Activated naive CD4-positive, alpha-beta T cell (primary cell): ENCODE measurements at places on chromosomes 2 and 18.

- no peak for DNase-seq
These were observed 282.4 kb upstream of the SLC14A2 start for GRCh38 chr18:45332871-45333270.

DNA sequence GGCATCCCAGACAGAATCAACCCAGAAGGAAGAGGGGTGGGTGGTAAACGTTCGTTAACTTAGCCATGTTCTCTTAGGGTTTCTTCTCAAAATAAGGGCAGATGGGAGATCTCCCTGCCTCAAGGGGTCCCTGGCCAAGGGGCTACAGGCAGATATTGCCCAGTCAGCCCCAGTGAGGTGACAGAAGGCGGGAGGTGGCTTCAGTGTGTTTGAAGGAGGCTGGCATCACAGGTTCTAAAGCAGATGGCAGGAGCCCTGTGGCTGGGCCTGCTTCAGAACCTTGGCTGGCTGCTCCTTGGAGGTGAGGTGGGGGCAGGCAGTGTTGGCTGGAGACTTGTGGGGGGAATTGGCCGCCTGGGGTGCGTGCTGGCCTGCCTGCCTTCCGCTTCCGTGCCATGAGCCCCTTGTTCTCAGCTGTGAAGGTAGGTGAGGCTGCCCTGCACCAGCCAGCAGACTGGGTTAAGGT is 23.5 kb downstream of the HPCAL1 start:
- no peak for DNase-seq

GRCh38 chr2:125667630-125668029 is 988.3 kb upstream of the GYPC start:
- no peak for DNase-seq

GRCh38 chr2:65786007-65786717 is 353.8 kb upstream of the SPRED2 start:
- DNase-seq, result no peak

- no peak for DNase-seq
These were observed 261.2 kb downstream of the LOXHD1 start for GRCh38 chr18:46395795-46396194.

- no peak for DNase-seq
These were observed 97.7 kb downstream of the CAPN13 start for GRCh38 chr2:30709516-30709915.

DNA sequence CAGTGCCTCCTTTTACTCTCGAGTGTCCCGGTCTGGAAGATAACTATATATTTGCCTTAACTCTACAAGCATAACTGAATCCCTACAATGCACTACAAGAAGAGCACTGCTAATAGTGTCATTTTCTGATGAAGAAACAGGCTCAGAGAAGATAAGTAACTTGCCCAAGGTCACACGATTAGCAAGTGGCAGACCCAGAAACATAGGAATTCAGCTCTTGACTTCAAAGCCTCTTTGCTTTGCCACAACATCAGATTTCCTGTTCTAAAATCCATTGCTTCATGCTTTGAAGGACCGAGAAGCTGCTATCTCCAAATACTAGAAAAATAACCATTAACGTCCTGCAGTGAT is 65.6 kb downstream of the HS1BP3 start:
- DNase-seq, result no peak

GRCh38 chr2:15832030-15832709 is 108.2 kb upstream of the MYCN start:
- DNase-seq, result no peak

DNA sequence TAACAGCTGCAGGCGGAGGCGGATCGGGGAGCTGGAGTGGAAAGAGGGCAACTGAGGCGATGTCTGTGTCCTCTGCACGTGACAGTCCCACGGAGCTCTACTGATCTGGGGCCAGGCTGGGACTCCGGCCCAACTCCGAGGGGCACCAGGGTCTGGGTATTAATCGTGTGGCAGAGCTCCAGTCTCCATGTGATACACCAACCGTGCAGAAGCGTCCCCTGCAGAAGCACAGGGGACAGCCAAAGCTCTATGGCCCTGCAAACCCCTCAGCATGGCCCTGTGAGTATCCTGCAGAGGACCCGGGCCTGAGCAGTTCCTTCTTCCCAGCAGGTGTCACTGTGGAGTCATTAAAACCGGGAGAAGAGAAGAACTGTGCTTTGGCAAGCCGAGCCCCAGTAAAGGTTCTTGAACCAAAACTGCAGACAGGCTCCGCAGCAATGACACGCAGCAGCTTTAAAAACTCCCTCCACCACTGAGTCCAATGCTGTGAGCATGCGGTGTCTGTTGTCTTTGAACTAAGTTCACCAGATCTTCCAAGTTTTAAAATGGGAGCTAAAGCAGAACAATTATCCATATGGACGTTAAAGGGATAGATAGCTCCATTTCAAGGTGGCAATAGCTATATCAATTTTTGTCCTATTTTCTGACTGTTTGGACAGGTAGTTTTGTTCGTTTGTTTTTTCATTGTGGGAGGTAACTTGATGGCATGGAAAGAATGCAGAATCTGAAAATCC is 79.4 kb downstream of the TMEM182 start:
- no peak for DNase-seq

DNA sequence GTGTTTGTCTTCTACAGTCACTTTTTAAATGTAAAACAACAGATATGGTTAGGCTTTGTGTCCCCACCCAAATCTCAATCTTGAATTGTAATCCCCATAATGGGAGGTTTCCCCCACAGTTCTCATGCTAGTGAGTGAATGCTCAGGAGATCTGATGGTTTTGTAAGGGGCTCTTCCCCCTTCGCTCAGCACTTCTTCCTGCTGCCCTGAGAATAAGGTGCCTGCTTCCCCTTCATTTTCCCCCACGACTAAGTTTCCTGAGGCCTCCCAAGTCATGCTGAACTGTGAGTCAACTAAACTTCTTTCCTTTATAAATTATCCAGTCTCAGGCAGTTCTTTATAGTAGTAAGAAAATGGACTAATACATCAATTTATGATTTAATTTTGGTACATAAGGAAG is 118.0 kb upstream of the SNTG2 start:
- no peak for DNase-seq

- DNase-seq, result no peak
These were observed 91.7 kb downstream of the DCC start for GRCh38 chr18:52431683-52432082.

GRCh38 chr2:133265432-133265949 is 302.8 kb downstream of the NCKAP5 start:
- DNase-seq, result no peak

DNA sequence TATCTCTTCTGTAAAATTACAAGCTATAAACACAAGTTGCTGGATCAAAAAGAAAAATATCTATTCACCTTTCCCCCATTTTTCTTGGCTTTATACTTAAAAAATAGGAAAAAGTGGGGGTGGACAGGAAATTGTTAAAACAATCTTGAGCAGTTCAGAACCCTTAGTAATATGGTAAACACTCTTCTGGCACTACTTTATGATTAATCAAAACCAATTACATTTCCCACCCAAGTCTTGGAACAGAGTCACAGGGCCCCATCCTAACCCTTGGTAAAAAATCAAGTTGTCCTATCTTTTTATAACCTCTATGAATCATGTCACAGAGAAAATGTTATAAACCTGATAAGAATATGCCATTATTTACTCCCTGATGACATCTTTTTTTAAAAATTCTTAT is 328.2 kb upstream of the LYPD1 start:
- DNase-seq, result no peak

DNA sequence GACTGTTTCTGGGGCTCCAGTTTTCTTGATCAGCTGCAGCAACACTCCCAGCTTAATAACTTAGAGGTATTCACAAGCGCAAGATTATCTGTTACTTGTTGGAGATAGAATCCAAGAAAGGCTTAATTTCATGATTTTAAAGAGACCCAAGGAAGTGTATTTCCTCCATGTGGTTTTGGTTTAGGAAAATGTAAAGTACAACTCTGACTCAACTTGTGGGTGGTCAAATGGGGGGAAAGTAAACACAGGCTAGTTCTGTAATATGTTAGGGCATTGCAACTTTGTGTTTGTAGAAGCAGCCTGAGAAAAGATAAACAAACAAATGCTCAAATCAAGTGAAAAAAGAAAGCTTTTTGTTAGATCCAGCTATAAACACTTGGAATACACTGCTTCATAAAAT is 90.1 kb upstream of the COL3A1 start:
- DNase-seq, result no peak

DNA sequence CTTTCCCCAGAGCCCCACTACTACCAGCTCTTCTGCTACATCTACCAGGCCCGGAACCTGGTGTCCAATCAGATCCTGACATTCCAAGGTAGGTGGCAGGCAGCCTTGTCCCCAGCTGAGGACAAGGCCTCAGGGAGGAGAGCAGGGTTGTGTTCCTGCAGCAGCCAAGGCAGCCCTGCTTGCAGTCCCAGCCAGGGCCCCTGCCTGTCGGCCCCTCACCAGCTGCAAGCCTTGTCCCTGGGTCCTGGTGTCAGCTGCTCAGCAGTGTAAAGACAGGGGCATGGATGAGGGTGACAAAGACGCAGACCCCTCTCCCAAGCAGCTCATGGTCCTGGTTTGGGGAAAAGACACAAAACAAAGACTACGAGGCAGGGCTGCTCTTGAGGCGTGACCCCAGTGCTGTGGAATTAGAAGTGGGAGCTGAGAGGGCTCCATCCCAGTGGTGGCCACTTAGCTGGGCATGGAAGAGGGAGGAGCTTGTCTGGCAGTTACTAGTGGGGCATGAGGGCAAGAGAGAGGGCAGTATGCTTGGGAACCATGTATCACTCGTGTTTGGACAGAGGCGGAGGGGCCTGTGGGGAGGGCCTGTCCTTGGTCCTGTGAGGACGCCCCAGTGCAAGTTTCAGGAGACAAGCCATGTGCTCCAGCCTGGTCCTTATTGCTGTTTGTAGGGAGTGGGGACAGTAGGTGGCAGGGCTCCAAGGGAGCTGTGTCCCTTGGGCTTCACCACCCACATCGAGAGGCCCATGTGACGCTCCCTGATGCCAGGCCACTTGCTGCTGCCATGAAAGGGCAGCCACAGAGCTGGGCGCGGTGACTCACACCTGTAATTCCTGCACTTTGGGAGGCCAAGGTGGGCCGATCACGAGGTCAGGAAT is 47.5 kb downstream of the LMAN2L start:
- no peak for DNase-seq

- DNase-seq, result no peak
These were observed 24.4 kb upstream of the ONECUT2 start for GRCh38 chr18:57410749-57411148.

- no peak for DNase-seq
These were observed 100.6 kb downstream of the CDK15 start for GRCh38 chr2:201906777-201907562.

DNA sequence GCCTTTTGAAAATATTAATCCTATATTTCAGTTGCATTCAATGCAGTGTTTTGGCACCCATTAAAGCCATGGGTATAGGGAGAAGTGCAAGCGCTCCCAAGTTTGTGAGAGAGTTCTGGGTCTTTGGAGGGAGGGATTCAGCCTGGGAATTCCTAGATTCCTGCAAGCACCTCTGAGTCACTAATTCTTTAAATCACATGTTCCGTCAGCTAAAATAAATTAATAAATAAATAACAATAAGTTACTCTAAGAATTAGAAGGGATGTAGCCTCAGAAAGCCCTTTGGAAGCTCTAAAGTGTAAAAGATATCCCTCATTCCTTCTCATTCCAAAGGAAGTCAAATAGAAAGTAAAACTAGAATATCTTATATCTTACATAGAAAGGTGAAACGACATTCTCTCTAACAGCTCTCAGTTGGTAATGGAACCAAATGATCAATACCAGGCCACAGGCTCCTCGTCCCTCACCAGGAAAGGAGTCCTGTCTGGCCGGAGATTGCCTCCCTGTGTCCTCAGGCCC is 222.4 kb upstream of the RBBP8 start:
- no peak for DNase-seq

DNA sequence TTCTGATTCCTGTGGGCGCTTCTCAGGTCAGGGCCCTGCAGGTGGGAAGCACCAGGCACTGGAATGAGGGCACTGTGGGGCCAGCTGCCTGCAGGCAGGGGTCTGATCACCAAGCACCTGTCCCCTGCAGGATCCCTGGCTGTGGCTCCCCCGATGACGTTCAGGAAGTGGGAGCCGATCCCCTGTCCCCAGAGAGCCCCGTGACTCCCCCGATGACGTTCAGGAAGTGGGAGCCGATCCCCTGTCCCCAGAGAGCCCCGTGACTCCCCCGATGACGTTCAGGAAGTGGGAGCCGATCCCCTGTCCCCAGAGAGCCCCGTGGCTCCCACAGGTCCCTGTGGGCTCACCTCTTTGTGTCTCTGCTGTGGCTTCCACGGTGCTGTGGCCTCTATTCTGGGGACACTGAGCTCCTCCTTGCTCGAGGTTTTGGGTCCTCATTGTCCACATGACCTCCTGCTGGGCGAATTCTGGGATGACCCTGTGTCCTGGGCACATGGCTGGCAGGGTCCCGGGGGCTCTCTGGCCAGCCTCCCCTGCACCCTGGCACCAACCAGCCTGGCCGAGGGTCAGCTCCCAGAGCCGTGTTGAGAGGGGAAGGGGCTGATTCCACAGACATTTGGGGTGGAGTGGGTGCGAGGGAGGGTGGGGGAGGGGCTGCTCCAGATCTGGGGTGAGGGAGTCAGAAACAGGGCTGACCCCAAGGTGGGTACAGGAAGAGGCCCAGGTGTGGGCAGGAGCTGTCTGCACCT is 4.8 kb downstream of the NEU4 start:
- no peak for DNase-seq

GRCh38 chr2:44886414-44886813 is 55.1 kb upstream of the SIX3 start:
- DNase-seq, result no peak

DNA sequence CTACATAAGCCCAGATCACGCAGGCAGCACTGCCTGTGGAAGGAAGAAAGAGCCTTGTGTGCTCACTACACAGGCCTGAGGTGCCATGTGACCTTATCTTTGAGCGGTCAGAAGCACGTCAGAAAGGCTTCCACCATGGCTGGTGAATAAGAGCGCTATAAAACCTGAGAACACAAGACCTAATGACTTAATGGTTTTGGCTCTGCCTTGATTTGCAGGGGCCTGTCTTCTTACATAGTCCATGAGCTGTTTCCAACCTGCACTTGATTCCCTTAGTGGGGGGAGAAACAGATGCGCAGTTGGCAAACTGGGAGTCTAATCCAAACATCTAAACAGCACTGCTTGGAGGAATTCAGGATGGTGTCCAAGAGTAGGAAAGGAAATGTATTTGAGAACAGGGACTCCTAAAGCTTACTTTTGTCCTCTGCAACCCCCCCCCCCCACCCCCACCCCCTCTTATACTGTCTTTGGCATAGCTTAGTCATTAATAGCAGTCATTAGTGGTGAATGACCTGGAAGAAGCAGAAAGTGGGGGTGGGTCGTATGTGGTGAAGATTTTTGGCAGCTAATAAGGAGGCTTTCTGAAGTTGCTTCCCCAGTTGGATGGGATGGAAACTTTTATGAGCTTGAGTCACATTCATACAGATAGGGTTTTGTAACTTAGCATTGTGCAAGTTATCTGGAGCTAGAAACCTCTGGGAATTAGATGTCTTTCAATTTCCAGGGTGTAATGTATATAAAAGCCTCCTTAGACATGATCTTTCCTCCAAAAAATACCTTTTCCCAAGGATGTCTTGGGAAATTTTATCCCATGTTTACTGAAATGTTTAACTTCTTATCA is 454.1 kb downstream of the MEIS1 start:
- DNase-seq, result no peak

DNA sequence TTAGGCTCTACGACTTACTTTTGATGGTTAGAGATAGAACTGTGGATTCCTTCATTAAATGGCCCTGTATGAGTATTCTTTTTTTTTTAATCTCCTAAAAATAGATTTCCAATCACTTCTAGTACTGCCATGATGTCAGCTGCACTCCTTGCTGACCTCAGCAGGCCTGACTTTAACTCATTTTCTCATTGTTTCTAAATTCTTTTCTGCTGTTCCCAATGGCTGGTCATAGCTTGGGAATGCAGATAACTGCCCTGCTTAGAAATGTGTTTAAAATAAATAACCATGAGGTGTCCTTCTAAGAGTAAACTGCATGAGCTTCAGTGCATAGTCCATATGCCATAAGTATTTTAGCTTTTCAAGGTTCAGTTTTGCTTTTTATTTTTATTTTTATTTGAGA is 15.7 kb downstream of the CCDC85A start:
- DNase-seq, result no peak
